ENCODE measurements at places on chromosomes 16 and 17.

DNA sequence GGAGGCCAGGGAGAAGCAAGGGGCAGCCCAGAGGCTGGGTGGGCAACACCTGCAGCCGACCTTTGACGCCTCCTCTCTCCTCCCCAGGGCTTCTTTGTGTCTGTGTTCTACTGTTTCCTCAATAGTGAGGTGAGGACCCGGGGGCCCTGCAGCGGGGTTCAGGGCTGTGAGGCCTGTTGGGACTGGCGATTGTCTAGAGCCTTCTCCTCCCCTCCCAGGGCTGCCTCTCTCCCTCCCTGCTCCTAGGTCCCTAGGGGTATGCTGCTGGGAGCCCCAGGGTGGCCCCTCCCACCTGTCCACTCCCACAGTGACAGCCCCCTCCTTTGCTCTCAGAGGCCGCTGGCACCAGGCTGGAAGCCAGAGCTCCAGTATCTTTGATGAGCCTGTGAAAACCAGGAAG is 10.8 kb upstream of the SPPL2C start:
- DNase-seq = no peak

DNA sequence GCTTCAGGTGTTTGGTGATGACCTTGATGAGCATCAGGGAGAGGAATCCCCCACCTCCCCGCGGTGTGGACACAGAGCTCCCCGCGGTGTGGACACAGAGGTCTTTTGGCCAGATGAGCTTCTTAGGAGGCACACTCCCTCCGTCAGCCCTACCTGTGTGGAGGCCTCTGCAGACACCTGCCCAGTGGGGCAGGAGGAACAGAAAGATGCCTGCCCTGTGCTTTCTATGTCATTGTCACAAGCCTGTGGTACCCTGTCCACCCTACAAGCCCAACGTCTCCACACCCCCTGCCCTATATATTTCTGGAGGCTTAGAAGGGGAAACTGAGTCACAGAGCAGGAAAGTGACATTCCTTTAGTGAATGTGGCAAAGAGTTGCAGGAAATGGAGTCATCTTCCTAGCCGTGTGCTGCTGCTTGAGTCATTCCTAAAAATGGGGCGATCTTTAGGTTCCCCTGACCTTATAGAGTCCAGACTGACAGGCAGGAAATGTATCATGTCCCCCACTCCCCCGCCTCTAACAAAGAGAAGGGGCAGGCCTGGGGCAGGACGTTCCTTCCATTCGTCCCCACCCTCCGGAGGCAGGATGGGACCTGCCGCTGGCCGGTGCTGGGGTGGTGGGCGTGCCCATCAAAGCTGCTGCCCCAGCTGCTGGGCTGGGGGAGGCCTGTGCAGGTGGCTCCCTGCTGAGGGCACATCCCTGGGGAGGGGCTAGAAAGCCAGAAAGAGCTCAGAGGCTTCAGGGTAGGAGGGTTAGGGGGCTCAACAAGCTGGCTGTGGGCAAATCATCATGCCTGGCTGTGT is 1.0 kb upstream of the C16orf74 start:
- no peak for DNase-seq

DNA sequence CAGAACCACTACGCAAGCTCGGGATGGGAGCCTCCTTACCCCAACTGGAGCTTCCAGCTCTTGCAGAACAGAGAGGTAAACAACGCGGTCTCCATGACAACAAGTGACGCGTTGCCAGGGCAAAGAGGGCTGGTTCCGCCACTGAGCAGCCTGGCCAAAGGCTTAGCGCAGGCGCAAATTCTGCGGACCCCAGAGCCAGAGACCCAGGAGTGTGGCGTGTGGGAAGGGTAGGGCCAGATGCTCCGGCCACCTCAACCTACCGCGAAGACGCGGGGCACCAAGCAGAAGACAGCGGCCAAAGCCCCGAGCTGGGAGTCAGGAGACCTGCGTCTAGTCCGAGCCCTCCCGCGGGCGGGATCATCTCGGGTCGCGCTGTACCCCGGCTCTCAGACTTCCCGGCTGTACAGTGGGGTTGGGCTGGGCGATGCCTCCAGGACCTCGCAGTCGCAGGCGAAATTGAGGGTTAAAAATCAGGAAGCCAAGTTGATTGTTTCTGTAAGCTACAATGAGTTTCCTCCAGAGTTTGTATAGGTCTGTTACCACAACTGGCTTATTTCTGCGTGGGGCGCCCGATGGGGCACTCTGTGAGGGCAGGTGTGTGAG is at the start of gene TEKT1:
Gene TEKT1 (minus strand): TSS at position 69 of the 603 bp plus-strand sequence. CDS start 1,353 bp downstream, outside the sequence.
- DNase-seq = no peak

DNA sequence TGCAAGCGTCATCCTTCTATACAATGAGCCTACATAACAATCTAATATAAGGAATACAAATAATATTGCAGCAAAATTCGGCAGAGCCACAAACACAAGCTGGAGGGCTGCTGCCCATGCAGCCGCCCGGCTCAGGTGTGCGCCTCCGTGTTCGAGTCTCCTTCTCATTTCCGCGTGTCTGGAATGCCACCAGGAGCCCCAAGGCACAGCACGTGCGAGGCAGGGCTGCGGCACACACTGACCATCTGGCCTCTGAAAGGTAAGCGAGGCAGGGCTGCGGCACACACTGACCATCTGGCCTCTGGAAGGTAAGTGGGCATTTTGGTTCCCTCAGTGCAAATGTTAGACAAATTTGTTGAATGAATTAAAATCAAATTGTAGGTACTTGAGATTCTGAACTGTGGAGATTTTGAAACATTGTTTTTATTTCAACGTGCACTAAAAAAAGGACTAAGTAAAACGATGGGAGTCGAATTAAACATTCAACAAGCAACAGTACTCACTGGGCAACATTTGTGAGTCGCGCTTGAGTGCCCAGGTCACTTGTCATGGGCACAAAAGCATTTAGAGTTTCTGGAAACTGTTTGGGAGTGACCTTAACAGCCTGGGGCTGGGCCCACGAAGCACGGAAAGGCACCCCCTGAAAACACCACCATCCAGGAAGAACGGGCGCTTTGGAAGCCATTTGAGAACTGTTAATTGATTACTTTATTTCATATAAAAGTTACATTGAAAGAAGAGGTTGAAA is 37.4 kb downstream of the ZDHHC7 start:
- no peak for DNase-seq

DNA sequence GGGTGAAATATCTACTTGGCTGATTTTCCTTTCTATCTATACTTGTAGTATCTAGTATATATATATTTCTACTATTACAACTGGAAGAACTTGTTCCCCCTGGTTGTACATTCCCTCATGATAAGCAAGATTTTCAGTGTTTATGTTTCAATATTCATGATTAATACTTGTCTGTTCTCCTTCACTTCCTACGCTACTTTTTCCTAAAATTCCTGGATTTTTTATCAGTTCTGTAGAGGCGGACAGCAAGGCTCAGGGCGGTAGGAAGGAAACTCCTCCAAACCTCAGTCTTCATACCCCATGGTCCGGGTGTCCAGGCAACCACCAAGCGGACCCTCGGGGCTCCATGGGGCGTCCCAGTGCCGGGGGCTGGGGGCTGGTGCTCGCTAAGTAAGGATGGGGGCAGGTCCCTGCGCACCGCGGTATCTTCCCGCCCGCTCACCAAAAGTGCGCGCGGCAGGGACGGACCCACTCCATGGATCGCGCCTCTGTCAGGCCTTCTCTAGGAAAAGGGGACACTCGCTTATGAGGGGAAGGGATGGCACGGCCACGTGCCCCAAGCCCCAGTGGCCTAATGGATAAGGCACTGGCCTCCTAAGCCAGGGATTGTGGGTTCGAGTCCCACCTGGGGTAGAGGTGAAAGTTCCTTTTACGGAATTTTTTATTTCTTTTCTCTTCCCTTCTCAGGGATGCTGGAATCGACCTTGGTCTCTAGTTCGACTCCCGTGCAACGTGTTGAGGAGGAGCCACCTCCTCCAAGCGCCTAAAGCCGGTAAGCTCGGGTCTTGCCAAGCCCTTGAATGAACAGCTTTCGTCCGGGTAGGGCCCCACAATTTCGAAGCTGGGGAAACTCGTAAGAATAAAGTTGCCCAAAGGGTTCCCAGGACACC is 13.2 kb downstream of the ATP5PD start:
- peak; percentile 95 for DNase-seq

DNA sequence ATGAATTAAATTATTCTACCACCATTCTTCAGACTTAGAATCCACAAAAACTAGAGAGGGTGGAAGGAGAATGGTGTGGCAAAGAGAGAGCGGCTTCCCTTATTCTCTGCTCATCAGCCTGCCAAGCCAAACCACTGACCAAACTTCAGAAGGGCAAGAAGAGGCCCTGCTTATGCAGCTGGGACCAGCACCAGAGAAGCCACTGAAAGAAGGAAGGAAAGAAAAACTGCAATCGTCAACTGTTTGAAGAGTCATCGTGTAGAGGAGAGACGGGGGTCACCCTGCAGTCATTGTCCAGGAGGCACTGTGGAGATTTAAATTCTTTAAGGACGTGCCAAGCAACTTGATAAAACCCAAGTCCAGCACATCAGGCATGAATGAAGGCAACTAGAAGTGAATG is 15.6 kb downstream of the PMP22 start:
- no peak for DNase-seq

- no peak for DNase-seq
Observed at GRCh38 chr17:50585891-50586290, 25.4 kb downstream of the CACNA1G start.

DNA sequence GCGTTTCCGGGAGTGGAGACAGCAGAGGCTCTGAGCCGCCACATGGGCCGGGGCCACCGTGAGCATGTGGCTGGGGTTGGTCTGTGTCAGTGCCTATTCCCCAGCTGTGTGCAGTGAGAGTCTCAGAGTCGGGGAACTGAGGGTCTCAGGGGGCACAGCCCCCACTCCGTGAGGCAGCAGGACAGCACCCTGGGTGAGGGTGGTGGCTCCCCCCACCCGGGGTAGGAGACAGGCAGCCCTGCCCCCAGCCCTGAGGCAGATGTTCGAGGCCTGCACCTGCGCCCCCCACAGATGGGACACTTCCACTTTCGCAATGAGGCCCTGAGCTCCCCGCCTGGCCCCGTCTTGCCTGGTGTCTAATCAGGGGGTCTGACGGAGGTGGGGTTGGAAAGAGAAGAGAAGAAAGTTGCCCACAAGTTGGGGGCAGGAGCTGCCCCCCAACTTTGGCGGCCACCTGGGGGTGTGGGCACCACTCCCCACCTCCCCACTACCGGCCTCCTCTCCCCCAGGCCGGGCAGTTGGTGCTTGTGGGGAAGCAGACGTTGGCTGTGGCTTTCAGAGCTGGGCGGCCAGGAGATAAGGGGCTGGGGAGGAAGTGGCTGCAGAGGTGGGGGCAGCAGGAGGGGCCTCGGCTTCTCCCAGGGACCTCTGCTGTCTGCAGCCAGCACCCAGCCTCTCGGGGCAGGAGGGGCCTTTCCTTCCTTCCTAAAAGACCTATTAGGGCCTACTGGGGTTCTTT is 1.8 kb upstream of the CBFA2T3 start:
- peak; percentile 96 for DNase-seq

Measured in KBM-7 (cell line).